ENCODE measurements at places on chromosomes 7 and 10.

- no peak for DNase-seq
Observed at GRCh38 chr10:62374862-62375710, 917 bp downstream of the ZNF365 start.

GRCh38 chr7:156989766-156990535 lies 20.5 kb downstream of the MNX1 start:
- no peak for DNase-seq

- DNase-seq: no peak
Observed at GRCh38 chr7:27921081-27921836, 181.3 kb downstream of the TAX1BP1 start.

DNA sequence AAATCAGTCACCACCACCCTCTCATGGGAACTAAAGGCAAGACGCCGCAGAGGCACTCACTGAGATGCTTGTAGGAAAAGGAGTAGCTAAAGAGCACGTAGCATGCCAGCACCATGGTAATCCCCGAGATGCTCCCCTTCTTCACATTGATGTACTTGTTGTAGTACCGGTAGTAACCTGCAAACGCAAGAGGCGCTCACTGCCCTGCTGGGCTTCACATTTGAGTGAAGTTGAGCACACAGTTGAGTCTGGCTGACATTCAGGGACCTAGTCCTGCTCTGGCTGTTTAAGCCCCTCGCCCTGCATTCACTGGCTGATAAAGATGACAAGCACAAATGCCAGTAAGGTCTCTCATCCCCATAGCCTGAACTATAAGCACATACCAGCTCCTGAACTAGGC lies 6.9 kb downstream of the ATP5MF start:
- peak; percentile 48 for DNase-seq

GRCh38 chr10:78948621-78949030 lies 120.1 kb upstream of the ZMIZ1 start:
- no peak for DNase-seq

DNA sequence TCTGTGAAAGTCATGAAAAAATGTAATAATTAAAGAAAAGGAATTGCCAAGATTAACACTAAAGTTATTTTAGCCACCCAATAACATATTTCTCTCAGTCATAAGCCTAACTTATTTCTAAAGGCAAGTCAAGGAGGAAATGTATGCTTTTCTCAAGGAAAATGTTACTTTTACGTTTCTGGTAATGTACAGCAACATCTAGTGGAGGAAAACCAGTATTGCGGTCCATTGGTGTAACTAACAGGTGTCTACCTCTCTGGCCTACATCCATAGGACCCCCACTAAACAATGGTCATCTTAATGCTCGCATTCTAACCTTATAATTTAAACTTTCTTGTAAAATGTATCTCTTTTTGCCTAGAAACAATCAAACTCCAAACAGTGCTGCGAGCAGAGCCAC lies 437.5 kb downstream of the KIF20B start:
- no peak for DNase-seq

GRCh38 chr7:137091396-137091795 lies 222.9 kb downstream of the CHRM2 start:
- DNase-seq: no peak

DNA sequence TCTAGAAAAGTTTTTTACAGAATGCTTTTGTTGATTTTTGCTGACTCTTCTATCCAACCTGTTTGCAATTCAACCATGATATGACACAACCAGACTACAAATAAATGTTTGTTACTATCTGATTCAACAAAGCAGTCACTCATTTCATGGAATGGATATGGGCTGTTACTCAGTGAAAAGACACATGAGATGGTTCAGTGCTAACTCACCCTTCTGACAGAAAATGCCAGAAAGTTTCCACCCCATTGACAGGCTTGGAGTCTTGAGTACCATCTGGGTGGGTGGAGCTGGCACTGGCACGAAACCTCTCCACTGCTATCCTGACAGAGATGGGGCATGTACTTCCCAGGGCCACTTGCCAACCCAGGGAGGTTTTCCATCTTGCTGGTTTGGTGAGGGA lies 39.5 kb downstream of the RBM28 start:
- DNase-seq: no peak

All from activated T-cell treated with anti-CD3 and anti-CD28 coated beads, Interleukin-2, amount 50 U/mL, for 48 hours (primary cell).